ENCODE measurements at places on chromosomes 11 and 22. TPM values are rescaled to one million over a fixed set of nuclear protein-coding genes. Genes with fewer than 3 reads are reported as not detected.

The RAB38 gene
- polyA plus RNA-seq = 0.98 TPM

The OR8B3 gene
- not detected for polyA plus RNA-seq

The OR4D10 gene
- polyA plus RNA-seq = not detected

The SNX15 gene
- 25.0 TPM for polyA plus RNA-seq

The RIMBP3C gene
- polyA plus RNA-seq = 0.69 TPM

The CCDC157 gene
- 1.0 TPM for polyA plus RNA-seq

The CABP2 gene
- polyA plus RNA-seq = not detected

GRCh38 chr11:30586251-30587144 is at the start of gene MPPED2:
Gene MPPED2, minus strand, starts transcription at chr11:30586353. Its CDS starts 5,980 bp downstream, at chr11:30580373.
- DNase-seq = peak; percentile 75

GRCh38 chr11:129701706-129702105 is 113.9 kb upstream of the TMEM45B start:
- DNase-seq = no peak

DNA sequence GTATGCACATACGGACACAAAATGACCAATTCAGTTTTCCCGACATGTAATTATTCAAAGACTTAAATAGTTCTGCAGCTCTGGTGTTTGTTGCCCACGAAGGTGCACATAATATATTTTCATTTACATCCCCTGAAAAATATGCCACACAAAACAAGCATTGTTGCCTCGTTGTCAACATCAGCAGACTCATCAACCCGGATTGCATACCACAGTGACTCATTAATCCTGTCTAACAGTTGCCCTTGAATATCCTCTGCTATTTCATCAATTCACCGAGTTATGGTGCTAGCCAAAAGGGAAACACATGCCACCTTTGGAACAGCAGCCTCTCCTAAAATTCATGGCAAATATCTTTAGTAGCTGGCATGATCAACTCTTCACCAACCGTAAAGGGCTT is 582.2 kb downstream of the LRRC4C start:
- DNase-seq = no peak

GRCh38 chr11:11450744-11451362 is 97.8 kb upstream of the CSNK2A3 start:
- DNase-seq = no peak

- no peak for DNase-seq
Observed at GRCh38 chr11:2451916-2452315, 7.1 kb downstream of the KCNQ1 start.

GRCh38 chr11:75249704-75250103 is 9.1 kb downstream of the TPBGL start:
- no peak for DNase-seq

- DNase-seq = no peak
Observed at GRCh38 chr11:119052163-119052814, 4.7 kb downstream of the HYOU1 start.

GRCh38 chr22:44340271-44341239 is 27.8 kb upstream of the SHISAL1 start:
- DNase-seq = no peak

DNA sequence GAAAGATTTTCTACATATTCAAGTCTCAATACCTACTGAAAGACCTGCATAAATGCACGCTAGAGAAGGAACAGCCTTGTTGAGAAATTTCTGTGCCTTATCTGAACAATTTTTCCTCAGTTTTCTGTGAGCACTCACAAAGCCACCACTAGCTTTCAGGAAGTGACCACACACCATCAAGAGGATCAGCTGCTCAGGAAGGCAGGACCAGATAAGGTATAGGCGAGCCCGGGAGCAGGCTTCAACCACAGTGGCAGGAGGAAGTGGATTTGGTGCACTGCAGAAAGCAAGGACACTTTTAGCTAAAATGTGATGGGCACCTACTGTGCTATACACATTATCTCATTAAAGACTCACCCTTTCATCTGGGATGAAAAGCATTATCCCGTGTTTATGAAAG is 220.8 kb downstream of the RAB38 start:
- DNase-seq = no peak

- no peak for DNase-seq
Observed at GRCh38 chr22:42145175-42145574, 14.6 kb upstream of the CYP2D6 start.

GRCh38 chr11:33615751-33616150 is 84.9 kb downstream of the C11orf91 start:
- DNase-seq = no peak

DNA sequence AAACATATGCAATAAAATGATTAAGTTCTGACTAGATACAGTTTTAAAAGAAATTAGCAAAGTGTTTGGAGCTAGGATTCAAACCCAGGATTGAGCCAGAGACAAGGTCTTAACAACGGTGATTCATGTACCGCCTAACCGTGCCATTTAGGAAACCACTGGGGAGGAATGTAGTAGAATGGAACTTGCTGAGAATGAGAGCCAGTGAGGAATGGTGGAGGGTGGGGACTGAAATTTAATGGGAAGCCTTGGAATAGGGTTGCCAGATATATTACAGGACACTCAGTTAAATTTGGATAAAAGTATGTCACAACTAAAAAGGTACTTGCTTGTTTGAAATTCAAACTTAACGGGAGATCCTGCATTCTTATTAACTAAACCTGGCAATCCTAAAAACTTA is 30.4 kb upstream of the TMEM86A start:
- no peak for DNase-seq

DNA sequence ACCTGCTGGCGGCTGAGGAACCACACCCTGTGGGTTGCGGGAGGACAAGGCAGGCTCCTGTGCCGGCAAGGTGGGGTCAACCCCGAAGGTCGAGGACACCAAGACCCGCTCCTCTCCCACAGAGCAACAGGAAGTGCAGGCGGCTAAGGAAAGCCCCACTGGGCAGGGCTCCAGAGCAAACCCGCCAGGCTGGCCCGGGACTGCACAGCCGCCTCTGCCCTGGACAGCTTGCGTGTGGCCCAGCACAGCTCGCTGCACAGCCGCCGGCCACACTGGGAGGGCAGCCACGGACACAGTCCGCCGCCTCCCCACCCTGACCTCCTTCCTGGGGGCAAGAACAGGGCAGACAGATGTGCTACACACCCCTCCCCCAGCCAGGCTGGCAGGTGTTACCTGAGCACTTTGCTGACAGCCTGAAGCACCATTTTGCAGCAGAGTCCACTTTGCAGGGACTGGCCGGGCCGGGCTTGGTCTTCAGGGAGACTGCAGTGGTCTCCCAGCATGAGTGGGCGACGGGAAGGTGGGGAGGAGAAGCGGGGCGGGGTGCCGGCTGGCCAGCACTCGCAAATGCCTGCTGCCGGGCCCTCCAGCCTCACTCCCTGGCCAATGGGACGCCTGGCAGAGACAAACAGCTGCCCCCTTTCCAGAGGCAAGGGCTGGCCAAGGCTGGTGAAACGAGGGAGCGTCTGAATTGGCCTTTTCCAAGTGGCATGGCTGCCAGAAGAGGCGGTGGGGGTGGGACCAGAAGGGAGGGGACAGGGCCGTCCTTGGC is at the start of gene MOB2:
TSS of gene MOB2 (minus strand) at position 726 of the 772 bp plus-strand sequence. CDS start at position 503, 223 bp downstream.
- peak; percentile 67 for DNase-seq

- peak; percentile 53 for DNase-seq
Observed at GRCh38 chr22:49768077-49768910, 59.4 kb downstream of the BRD1 start.

GRCh38 chr11:20654038-20654437 is 15.3 kb upstream of the NELL1 start:
- peak; percentile 66 for DNase-seq

GRCh38 chr11:26134481-26135355 is 197.2 kb upstream of the ANO3 start:
- DNase-seq = peak; percentile 37

GRCh38 chr22:40070701-40071100 is 75.9 kb downstream of the FAM83F start:
- DNase-seq = peak; percentile 6

- no peak for DNase-seq
Observed at GRCh38 chr11:96123301-96123700, 199.4 kb upstream of the MTMR2 start.

DNA sequence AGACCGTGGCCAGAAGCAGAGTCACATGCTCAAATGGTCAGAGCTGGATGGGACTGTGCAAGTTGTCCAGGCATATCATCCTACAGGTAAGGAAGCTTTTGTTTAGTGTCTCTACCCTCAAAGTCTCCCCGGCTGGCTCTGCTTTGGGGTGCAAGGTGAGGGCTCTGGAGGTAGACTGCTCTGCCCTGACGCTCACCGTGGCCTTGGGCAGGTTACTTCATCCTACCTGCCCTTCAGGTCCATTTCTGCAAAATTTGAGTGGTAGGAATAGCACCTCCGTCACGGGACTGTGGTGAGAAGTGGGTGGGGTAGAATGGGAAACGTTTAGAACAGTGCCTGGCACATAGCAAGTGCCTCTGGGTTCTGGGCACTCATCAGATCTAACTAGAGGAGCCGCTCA is 42.2 kb downstream of the NAT10 start:
- no peak for DNase-seq

DNA sequence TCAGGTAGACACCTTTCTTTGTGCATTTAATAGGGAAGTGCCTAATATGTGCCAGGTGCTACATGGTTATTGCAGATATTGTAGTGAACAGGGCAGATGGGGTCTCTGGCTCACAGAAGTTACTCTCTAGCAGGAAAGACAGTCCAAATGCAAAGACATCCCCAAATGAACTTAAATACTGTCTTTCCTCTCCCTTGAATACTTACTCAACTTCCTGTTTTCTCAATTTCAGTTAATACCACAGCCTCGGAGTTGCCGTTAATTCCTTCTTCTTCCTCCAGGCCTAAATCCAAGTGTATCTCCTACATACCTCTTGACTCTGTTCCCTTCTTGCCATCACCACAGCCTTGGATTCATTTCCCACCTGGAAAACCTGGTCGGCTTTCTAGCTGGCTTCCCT is 134.3 kb upstream of the SESN3 start:
- DNase-seq = no peak

DNA sequence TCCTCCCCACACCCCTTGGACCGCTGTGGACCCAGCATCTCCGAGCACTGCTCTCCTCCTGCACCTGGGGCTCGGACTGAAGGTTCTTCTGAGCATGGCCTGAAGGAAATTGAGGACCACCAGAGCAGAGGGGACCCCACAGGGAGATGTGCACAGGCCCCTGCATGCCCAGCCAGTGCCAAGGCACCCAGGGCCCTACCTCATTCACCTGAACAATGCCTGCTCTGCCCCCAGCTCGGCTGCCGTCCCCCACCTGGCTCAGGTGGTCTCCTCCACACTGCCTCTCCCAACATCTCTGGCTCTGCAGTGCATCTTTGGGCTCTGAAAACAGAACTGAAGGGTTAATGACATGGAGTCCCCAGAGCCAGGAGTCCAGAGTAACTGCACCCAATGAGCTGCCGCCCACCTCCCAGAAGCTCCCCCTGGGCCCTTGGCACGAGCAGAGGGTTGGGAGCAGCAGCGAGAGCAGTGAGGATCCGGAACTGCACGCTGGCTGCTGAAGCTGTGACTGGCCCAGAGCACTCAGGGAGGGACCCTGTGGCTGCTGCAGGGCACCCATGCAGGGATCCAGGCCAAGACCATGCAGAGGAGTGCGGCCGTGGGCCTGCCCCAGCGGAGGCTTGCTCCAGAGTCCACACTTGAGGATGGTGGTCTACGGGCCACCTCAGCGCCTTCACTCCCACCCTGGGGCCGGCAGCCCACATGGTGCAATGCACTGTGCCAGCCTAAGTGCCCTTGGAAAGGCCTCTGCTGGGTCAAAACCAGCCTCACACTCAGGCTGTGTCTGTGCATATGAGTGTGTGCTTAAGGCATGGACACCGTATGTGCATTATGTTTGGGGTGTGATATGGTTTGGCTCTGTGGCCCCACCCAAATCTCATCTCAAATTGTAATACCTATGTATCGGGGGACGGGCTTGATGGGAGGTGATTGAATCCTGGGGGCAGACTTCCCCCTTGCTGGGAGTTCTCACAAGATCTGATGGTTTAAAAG is 686.1 kb downstream of the TBC1D22A start:
- no peak for DNase-seq

DNA sequence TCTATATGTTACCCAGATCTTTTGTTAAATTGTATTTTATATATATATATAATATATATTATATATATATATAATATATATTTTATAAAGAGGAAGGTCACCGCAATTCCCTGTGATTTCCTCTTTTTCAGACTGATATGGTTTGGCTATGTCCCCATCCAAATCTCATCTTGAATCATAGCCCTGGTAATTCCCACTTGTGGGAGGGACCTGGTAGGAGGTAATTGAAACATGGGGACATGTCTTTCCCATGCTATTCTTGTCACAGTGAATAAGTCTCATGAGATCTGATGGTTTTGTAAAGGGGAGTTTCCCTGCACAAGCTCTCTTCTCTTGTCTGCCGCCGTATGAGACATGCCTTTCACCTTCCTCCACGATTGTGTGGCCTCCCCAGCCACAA is 157.6 kb downstream of the RAB38 start:
- DNase-seq = no peak

- DNase-seq = no peak
Observed at GRCh38 chr22:24027389-24027975, 16.4 kb downstream of the CABIN1 start.

DNA sequence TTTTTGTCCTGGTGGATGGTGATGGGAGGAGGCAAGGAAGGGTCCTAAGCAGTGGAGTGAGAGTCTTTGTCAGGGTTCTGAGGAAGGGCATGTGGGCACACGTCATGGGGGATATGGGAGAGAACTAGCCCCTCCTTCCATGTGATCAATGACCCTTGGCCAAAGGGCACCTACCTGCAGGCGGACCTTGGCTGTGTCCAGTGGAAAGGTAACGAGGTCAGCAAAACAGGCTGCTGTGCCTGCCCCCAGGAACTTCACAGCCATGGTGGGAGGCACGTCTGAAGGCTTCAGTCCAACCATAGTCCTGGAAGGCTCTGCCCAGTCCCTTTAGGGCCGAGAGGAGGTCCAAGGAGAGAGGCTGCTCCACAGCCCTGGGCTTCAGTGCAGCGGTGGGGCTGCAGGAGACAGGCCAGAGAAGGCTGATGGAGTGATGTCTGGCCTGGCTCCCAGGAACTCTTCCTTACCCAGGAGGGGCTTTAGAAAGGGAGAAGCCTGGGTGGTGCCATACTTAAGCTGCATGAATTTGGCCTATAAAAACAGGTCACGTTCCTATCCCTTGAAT is 2.1 kb downstream of the UCP3 start:
- no peak for DNase-seq

- DNase-seq = no peak
Observed at GRCh38 chr11:67167091-67167490, 48.0 kb downstream of the KDM2A start.

DNA sequence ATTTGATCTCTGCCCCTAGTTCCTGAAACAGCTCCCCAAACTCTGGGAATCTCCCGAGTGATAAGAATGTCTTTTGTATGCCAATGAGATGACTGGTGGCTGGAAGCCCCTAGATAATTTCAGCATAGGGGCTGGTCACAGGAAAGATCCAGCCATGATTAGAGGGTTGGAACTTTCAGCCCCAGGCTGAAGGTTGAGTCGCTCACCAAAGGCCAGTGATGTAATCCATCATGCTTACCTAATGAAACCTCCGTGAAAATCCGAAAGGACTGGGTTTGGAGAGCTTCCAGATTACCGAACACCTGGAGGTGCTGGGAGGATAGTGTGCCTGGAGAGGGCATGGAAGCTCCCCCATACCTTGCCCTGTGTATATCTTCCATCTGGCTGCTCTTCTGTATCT is 26.0 kb downstream of the LRRC32 start:
- DNase-seq = no peak

Data from muscle of leg (tissue), 16 donors.